Activated CD8-positive, alpha-beta memory T cell treated with anti-CD3 and anti-CD28 coated beads, Interleukin-2, amount 50 U/mL, for 48 hours (primary cell): ENCODE measurements at places on chromosomes 6 and 20.

DNA sequence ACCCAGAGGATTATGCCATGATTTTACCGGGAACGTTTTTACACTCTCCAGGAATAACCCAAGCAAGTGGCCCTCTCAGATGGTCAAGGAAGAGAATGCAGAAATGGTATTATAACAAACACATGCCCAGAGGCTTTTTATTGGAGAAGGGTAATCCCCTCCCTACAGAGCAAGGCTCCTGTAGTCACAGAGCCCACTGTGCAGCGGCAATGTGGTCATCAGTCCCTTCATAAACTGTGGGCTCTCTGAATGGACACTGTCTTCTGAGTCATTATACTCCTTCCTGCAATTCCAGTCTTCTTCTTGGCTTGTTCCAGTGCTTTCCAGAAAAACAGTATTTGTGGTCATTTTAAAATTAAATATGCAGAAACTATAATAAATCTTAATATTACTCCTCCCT lies 74.7 kb downstream of the LAMA4 start:
- no peak for DNase-seq

DNA sequence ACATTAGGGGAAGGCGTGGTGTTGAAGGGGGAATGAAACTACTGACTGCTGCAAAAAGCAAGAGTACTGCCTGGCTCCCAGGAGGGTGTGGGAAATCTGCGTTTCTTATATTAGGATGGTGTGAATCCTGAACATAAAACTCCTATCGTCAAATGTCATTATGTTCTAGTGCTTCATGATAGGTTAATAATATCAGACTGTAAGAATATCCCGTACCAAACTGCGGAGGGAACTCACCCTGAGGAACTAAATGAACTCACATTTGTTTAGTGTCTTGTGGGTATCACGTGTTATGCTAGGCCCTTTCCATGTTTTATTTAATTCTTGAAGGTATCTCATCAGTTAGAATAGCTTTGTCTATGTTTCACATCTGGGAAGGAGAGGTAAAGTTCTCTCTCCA lies 610.7 kb downstream of the QKI start:
- no peak for DNase-seq

- no peak for DNase-seq
Observed at GRCh38 chr6:54970337-54970736, 123.8 kb downstream of the FAM83B start.

GRCh38 chr20:5150226-5151076 lies 23.6 kb downstream of the CDS2 start:
- no peak for DNase-seq

- no peak for DNase-seq
Observed at GRCh38 chr20:11917663-11918062, at the start of gene BTBD3. Gene BTBD3, plus strand, starts transcription at chr20:11917893. Its CDS starts 383 bp downstream, at chr20:11918276.

GRCh38 chr20:1313236-1313964 lies 15.5 kb downstream of the SDCBP2 start:
- DNase-seq: peak; percentile 88

DNA sequence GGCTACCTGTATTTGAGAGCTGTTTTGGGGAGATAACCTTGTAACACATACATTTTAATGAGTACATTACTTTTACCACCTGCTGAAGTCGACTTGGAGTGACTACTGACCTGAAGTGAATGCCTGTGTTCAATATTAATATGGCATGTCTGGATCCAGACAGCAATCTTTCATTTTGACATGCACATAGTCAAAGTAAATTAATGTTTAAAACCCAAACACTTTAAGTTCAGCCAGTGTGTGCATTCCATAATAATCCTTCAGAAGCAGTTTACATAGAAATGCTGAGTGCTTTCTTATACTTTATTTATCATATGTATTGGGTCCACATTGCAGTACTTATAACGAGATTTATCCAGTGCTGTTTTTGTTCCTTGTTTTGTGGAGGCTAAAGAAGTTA lies 38.0 kb downstream of the CDKAL1 start:
- no peak for DNase-seq

- DNase-seq: no peak
Observed at GRCh38 chr6:33875141-33875581, 71.4 kb upstream of the MLN start.

DNA sequence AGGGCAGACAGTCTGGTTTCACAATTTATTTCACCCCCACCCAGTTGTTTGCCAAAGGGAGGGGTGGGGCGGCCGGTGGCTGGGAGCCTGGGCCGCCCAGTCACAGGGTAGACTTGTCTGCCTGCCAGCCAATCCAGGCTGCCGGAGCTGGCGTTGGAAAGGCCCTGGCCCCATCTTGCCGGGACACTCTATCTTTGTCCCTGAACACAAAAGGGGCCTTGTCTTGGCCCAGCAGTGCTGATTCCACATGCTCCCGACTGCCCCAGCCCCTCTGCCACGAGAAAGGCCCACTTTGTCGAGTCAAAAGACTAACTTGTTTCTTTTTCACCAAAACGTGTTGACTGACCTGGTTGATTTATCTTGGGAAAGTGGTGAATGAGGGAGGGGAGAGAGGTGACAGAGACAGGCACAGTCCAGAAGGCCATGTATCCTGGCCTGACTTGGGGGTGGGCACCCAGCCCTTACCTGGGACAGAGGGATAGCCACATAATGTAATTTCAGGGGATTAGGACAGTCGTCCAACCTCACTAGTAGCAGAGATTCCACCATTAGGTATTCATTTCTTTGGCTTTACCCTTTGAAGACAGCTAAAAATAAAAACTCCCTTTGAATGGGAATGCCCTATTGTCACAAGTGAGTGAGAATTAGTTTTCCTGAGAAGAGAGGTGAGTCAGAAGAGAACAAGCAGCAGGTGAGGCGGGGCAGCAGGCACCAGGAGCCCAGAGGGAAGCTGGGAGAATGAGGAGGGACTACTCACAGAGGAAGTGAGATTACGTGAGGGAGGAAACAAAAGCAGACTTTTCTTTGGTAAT lies 67.0 kb upstream of the SIRPA start:
- no peak for DNase-seq

DNA sequence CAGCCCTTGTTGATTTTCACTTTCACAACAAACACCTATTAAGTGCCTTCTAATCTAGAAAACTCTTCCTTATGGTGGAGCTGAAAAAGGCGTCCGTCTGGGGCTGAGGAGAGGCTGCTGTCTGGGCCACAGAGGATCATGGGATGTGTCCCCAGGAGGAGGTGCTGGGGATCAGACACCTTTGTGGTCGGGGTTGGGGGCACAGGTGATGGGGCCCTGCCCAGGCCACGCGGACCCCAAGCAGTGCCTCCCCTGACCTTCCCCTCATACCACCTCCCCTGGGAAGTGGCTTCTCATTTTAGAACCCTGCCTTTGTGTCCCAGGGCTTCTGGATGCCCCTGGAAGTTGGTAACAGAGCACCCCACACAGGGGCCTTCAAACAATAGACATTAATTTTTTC lies 41.1 kb downstream of the SUN5 start:
- no peak for DNase-seq

DNA sequence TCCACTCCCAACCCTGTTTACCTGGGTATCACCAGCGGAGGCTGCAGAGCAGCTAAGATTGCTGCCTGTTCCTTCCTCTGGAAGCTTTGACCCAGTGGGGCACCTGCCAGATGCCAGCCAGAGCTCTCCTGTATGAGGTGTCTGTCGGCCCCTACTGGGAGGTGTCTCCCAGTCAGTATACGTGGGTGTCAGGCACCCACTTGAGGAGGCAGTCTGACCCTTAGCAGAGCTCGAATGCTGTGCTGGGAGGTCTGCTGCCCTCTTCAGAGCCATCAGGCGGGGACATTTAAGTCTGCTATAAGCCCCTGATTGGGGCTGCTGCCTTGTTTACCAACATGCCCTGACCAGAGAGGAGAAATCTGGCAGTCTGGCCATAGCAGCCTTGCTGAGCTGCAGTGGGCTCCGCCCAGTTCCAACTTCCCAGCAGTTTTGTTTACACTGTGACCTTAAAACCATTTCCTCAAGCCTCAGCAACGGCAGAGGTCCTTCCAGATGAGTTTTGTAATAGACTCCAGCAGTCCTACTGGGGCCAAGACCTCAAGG lies 2.8 kb downstream of the RAET1E start:
- DNase-seq: no peak

GRCh38 chr6:73585566-73586415 lies 65.0 kb upstream of the EEF1A1 start:
- DNase-seq: peak; percentile 57

GRCh38 chr6:43788301-43788700 lies 18.3 kb downstream of the VEGFA start:
- DNase-seq: no peak

DNA sequence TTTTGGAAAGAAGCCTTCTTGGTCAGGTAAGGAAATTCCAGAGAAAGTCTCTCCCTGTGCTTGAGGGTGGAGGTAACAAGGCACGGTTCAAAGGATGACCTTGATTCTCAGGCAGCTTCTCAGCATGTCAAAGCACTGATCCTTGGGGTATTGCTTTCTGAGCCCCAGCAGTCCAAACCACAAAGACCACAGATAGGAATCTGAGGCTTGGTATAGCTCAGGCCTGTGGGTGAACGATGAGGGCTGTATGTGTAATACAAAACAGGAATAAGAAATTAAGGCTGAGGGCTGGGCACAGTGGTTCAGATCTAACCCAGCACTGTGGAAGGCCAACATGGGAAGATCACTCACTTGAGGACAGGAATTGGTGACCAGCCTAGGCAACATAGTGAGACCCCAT lies 70.2 kb upstream of the SLC22A1 start:
- DNase-seq: no peak

DNA sequence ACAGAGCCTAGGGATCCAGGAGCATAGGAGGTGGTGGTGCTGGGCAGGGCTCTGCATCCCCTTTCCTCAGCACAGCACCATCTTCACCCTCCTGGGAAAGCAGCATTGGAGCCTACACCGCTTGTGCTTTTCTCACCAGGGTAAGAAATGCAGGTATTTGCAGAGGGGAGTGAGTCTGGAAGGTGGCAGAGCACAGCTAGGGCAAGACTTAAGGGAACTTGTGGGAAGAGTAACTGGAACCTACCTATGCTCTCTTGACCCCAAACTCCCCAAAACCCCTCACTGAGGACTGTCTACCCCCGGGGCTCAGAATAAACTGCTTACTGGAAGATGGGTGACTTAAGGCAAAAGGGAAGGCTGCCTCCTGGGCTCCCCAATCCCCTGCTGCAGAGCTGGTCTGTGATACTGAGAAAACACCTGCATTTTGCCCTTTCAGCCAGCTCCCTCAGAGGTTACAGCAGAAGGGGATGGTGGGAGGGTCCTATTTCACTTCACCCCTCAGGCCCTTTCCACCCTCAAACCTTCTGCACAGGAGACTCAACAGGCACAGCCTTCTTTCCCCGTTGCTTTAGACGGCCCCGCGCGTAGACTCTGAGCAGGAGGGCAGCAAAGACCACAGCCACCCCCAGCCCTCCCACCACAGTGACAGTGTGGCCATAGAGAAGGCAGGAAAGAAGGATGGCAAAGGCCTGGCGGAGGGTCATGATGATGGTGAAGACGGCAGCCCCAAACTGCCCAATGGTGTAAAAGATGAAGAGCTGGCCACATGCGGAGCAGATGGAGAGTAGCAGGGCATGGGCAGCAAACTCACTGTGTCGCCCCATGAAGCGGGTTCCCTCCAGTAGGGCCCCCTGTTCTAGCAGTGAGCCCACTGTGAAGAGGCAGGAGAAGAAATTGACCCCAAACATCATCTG lies 2.9 kb downstream of the SLC35B2 start:
- peak; percentile 85 for DNase-seq

DNA sequence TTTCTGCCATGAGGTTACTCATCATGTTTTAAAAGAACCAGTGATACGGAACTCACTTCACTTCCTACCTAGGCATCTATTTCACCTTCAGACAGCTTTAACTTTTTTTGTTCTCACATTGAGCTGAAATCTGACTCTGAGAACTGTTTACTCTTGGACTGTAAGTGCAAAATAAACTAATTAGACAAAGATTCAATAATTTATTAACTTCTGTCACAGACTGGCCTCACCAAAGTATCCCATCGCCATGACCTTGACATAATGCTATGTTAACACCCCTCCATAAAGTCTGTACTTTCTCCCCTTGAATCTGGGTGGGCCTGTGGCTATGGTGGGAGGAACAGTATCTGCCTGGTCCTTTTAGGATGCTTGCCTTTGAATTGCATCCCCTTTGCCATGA lies 448.1 kb downstream of the CBLN4 start:
- no peak for DNase-seq

DNA sequence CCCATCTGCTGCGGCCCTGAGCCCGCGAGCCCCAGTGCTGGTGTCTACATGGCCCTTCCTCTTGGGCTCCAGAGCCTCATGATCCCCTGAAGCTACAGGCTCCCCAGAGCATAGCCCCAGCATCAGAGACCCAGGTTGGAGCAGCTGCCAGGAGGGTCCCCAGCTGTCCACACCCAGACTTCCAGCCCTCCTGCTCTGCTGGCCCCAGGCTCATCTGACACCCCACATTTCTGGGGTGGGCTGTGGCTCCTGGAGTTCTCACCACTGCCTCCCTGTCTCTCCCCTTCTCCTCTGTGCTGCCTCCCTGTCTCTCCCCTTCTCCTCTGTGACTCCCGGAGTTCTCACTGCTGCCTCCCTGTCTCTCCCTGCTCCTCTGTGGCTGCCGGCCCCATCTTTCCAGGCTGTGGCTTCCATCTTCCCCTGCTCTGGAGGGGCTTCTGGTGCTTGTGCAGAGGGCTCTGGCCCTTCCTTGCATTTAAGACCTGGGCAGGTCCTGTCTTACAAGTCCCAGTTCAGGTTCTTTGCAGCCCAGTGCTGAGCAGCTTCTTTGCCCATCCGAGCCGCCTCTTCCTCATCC lies 108.1 kb downstream of the ERMARD start:
- DNase-seq: peak; percentile 28

DNA sequence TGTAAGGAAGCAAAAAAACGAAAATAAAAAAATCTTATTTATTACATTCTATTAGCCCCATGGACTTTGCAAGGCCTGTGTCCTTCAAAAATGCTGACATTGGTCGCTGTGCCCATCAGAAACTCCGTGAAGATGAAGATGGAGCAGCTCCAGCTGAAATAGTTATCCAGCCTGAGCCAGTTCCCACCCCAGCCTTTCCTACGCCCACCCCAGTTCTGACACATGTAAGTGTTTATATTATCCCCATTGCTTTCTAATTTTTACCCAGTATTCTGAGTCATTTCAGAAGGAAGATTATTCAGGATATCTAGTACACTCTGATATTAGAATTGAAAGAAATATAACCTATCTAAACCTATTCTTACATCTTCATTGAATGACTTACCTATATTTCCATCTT lies 217.7 kb downstream of the ARHGAP18 start:
- DNase-seq: no peak

- no peak for DNase-seq
Observed at GRCh38 chr20:34072076-34072475, 40.0 kb downstream of the EIF2S2 start.

GRCh38 chr20:41538810-41539596 lies 79.2 kb downstream of the CHD6 start:
- DNase-seq: no peak
